ENCODE measurements at places on chromosomes 1 and 21.

- no peak for DNase-seq
These were observed 790 bp downstream of the TESK2 start for GRCh38 chr1:45490121-45490625.

DNA sequence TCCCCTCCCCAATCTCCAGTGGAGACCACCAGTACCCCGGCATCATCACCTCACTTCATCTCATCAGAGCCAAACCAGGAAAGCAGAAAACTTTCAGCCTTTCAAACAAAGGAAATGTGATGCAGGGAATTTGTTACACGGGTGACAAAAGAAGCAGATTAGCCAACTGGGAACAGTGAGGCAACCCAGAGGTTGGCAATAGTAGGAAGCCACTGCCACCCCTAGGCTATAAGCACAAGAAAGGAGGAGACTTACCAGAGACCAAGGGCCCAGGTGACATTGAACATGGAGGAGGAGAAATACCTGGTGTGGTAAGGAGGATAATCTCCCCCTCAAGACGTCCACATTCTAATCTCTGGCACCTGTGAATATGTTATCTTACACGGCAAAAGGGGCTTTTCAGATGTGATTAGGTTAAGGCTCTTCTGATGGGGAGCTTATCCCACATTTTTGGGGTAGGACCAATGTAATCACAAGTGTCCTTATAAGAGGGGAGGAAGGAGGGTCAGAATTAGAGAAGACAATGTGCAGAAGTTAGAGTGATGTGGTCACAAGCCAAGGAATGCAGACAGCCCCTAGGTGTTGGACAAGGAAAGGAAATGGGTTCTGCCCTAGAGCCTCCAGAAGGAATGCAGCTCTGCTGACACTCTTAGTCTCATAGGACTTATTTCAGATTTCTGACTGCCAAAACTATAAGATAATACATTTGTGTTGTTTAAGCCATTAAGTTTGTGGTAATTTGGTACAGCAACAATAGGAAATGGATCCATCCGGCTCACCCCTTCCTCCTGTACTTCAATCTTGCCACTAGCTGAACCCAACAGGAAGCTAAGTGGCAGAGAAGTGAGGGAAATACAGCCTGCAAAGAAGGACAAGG lies 83.6 kb upstream of the VAV3 start:
- no peak for DNase-seq

- DNase-seq, result no peak
These were observed 36.1 kb downstream of the VN1R5 start for GRCh38 chr1:247291833-247292561.

DNA sequence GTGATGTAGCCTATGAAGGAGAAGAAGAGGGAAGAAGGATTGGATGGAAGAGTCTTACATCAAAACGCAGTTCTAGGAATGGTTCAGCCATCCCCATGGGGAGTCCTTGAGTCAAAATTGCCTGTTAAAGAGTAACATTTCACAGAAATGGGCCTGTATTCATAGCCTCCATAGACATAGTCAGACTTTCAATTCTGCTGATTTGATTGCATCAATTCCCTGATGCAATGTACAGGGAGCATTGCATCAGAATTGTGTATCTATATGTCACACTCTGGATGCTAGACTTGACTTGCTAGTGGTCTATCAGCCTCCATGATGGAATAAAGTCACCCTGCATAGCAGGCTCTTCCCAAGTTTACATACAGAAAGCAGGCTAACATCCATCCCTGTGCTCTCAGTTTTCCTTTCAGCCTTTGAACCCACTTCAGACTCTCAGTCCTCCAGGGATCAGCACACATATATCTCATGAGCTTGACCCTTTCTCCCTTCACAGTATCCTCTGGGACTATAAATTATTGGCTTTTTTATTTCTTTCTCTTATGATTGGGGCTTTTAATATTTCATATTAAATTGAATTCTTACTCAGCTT lies 1111.7 kb upstream of the B3GALT2 start:
- DNase-seq, result no peak

- no peak for DNase-seq
These were observed 28.4 kb downstream of the JUN start for GRCh38 chr1:58755468-58755872.

DNA sequence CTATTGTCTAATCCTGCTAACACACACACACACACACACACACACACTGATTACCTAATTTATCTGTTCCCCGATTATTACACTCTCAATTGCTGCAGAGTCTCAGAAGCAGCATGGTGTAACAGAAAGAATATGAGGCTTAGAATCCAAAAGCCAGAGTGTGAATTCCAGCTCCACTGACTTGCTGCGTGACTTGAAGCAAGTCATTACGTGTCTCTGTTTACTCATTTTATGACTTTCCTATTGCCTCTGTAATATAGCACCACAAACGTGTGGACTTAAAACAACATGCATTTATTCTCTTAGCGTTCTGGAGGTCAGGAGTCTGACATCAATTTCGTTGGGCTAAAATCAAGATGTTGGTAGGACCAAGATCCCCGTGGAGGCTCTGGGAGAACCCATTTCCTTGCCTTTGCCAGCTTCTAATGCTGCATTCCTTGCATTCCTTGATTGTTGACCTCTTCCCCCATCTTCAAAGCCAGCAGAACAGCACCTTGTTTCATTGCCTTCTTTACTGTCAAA lies 55.9 kb upstream of the ATP5PO start:
- no peak for DNase-seq

DNA sequence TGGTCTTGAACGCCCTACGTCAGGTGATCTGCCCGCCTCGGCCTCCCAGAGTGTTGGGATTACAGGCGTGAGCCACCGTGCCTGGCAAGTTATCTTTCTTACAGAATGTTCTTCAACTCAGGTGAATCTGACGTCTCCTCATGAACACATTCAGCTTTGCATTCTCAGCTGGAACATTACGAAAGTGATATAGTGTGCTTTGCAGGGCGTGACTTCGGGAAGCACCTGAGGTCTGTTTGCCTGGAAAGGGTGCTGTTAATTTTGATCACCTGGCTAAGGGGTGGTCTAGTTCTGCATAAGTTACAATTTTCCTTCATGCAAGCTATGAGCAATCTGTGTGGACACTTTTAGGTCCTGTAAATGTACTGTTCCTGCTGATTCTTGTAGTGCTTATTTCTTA lies 16.3 kb upstream of the CLIC4 start:
- DNase-seq, result no peak

Measured in NCI-H1048 (cell line).